Retina (tissue), 1 donor: ENCODE measurements at places on chromosomes 5 and 9.

GRCh38 chr9:99400184-99400731 lies 178.2 kb downstream of the SEC61B start:
- DNase-seq: no peak

- DNase-seq: peak; percentile 73
Measured at GRCh38 chr9:21789541-21790037, 12.8 kb upstream of the MTAP start.

GRCh38 chr9:117528225-117528624 lies 113.4 kb upstream of the ASTN2 start:
- no peak for DNase-seq

- no peak for DNase-seq
Measured at GRCh38 chr9:130627896-130628792, 36.2 kb upstream of the PRDM12 start.

GRCh38 chr9:86925686-86926085 lies 21.6 kb downstream of the GAS1 start:
- DNase-seq: no peak

GRCh38 chr5:109962882-109963603 lies 273.3 kb downstream of the MAN2A1 start:
- no peak for DNase-seq

DNA sequence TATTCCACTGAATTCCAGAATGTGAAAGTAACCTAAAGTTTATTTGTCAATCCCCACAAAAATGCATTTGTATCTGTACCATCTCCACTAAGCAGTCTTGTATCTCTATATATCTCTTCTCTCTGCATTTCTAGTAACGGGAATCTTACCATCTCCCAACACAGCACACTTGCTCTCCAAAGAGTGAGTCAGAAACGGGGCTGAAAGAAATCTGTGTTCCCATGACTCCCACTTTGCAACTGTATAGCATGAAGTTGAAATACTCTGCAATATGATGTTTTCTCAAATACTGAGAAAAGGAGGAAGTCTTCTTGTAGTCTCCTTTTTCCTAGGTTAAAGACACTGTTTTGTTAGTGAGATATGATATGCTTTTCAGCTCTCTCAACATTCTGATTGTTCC lies 848.8 kb upstream of the ACO1 start:
- DNase-seq: no peak
